ENCODE measurements at places on chromosomes 7 and 10.

DNA sequence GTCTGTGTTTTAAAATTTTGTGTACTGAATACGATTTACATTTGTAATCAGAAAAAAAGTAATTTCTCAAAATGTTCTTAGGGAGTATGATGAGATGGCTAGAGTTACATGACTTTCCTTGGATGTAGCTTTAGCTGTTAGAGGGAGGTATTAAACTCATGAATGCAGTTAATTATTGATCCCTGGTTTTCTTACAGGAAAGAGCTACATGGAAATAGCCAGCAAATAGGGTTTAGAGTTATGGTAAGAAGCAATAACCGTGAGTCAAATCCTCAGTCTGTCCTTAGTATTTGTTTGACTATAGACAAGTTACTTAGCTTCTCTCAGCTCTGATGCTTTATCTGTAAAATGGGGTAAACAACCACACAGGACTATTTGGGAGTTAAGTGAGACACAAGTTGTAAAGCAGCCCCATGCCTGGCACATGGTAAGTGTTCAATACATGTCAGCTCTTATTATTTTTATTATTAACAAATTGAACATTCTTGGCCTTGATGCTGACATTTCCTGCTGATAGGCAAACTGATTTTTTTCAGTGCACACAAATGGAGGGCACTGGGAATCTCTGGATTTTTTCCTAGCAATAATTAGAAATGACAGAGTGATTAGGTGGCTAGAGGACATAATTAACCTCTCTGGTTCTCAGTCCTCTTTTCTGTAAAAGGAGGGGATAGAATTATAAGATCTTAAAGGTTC is 204.5 kb upstream of the PHYHIPL start:
- DNase-seq = no peak

- no peak for DNase-seq
Measured at GRCh38 chr10:113036619-113037018, 86.6 kb downstream of the TCF7L2 start.

DNA sequence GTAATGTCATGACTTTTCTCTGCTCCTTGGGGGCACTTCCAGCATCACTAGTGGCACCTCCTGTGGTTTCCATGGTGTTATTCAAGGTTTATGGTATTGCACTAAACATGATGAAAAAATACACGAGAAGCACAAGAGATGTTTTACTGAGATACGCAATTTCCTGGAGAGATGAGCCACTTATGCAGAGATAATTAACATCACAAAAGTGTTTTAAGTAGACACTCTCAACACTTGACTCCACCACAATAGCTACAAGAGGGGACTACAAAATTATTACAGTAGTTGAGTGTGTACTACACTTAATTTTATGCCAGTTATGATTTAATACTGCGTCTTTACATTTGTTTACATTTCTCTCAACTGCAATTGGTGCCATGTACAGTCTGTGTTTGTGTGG is 906.7 kb downstream of the DNAJB9 start:
- no peak for DNase-seq

- no peak for DNase-seq
Measured at GRCh38 chr10:114821915-114822443, 399 bp downstream of the FHIP2A start.

GRCh38 chr10:124222988-124223710 is 129.8 kb upstream of the CHST15 start:
- DNase-seq = no peak

- DNase-seq = no peak
Measured at GRCh38 chr10:28478646-28479045, 54.3 kb upstream of the WAC start.

GRCh38 chr7:45890902-45891461 is 2.7 kb downstream of the IGFBP1 start:
- no peak for DNase-seq

- DNase-seq = no peak
Measured at GRCh38 chr10:35743851-35744250, 101.8 kb upstream of the FZD8 start.

GRCh38 chr7:98463837-98464557 is 63.1 kb upstream of the BAIAP2L1 start:
- DNase-seq = no peak

DNA sequence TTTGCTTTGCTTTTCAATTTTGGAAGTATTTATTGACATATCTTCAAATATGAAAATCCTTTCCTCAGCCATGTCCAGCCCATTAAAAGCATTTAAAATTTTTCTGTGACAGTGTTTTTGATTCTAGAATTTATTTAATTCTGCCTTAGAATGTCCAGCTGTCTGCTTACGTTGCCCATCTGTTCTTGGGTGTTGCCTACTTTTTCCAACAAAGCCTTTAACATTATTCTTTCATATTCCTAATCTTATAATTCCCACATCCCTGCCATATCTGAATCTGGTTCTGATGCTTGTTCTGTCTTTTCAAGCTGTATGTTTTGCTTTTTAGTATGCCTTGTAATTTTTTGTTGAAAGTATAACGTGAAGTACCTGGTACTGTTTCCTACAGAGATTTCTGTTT is 204.7 kb upstream of the VSTM2A start:
- DNase-seq = no peak

DNA sequence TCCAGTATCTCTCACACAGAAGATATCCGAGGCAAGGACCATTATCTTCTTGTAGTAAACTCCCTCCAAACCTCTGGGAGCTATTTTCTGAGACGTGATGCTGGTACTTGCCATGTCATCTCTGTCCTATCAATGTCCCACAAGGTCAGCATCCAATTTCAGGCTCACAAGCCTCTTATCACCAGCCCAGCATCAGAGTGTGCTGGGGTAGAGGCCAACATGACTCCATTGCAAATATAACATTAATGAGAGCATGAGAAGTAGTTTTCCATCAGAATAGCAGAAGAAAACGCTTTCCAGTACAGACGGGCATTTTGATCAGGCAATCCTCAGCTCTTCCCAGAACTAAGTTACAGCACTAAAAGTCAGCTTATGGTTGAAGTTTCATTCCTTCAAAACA is 5.6 kb downstream of the MORN4 start:
- DNase-seq = no peak

- no peak for DNase-seq
Measured at GRCh38 chr7:132001146-132001545, 444.7 kb upstream of the PODXL start.

DNA sequence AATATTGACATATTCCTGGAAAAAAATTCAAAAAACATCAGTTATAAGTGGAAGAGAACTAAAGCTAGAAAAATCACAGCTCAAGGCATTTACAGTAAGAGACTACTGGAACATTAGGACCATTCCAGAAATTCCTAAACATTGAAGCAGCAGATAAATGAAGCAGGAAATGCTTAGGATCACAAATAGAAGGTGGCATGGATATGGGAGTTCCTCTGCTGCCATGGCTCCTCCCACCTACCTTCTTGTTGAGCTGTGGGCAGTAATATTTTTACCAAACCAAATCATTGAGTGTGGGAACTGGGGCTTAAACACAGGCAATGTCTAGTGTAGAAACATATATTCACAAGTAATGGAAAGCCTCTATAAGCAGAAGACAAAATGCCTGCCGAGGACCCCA is 292.8 kb downstream of the ANKRD7 start:
- no peak for DNase-seq

- no peak for DNase-seq
Measured at GRCh38 chr10:74377476-74377875, 226.5 kb downstream of the ADK start.

DNA sequence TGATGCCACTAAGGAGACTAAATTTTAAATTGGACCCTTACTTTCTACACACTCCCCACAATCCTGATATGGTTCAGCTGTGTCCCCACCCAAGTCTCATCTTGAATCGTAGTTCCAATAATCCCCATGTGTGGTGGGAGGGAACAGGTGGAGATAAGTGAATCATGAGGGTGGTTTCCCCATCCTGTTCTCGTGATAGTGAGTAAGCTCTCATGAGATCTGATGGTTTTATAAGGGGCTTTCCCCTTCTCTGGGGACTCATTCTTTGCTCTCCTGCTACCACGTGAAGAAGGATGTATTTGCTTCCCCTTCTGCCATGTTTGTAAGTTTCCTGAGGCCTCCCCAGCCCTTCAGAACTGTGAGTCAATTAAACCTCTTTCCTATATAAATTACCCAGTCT is 18.4 kb upstream of the BET1 start:
- DNase-seq = no peak

DNA sequence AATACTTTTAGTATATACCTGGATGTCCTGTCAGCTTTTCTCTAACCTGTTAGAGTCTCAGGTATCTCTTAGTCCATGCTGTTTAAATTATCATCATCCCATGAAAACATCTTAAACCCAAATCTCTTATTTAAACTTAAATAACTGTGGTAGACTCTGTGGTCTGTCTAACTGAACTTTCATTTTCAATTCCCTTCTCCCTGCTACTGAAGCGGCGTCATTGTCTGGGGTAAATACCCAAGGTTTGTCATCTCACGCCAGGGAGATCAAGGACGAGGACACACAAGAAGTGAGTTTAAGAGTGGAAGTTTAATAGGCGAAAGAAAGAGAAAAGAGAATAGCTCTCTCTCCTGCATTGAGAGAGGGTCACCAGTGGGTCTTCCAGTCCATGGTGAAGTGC is 804.4 kb upstream of the CELF2 start:
- DNase-seq = no peak

- no peak for DNase-seq
Measured at GRCh38 chr10:124831116-124831515, 29.5 kb downstream of the ABRAXAS2 start.

DNA sequence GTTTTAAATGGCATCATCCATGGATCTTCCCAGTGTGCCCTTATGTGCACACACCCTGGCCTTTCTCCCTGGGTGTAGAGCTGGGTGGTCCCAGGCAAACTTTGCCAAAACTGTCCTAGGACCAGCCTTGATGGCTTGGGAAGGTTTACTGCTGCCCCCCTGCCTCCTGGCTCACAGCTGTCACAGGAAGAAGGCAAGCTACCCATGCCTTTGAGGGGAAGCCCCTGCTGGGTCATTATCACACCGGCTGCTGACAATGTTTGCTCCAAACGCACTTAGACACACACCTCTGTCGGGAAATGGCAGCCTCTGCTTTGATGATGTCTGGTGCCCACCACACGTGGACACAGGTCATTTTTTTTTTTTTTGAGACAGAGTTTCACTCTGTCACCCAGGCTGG is 25.2 kb upstream of the FIGNL1 start:
- DNase-seq = no peak

DNA sequence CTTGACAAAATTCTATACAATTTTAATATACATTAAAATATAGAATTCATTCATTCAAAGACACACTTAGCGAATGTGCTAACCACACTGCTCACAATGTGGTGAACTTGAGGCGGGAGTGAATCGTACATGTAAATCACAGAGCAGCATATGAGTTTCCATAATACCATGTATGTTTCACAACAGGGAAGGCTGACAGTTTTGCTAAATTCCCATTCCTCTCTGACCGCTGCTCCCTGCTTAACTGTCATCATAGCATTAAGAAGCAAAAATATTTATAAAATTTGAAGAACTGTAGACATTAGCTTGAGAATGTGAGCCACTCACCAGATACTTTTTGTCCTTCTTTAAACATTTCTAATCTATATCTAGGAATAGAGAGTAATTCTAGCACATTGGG is 763.3 kb downstream of the MAGI2 start:
- DNase-seq = no peak

DNA sequence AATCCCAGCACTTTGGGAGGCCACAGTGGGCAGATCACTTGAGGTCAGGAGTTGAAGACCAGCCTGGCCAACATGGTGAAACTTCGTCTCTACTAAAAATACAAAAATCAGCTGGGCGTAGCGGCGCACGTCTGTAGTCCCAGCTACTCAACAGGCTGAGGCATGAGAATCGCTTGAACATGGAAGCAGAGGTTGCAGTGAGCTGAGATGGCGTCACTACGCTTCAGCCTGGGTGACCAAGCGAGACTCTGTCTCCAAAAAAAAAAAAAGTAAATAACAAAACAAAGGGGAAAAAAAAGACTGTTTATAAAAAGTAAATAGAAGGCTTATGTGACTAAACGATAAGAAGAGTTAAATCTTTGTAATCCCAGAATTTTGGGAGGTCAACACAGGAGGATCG is 15.0 kb upstream of the DNMBP start:
- DNase-seq = no peak

DNA sequence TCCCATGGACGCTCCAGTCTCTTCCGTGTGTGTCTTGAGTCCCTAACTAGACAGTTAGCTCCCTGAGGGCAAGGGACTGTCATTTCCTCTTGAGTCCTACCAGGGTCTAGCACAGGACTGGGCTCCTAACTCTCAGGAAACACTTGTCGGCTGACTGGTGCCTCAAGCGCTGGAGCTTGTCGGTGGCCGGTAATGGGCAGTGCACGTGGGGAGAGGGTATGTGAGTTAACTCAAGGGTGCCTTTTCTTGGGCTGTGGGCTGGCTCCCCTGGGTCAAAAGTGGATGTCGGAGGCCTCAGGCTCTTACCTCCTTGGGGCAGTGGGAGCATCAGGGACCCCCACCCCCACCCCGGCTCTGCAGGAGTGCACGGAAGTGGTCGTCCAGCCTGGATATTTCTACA is 32.9 kb downstream of the ZNF775 start:
- DNase-seq = no peak

DNA sequence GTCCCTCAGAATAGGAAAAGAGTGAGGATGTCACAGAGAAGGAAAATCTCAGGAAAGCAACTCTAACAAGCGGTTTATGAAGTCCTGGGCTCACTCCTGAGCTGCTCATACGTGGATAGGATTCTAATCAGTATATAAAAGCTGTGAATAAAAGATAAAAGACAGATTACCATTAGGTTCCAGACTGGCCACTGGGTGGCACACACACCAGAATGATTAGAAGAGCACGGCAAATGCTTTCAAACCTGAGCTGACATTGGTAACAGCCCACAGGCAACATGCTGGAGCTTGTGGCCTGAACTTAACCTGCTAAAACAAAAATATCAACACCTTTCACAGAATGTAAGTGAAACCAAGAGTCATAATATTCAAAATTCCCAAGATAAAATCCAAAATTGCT is 370.8 kb downstream of the GRID1 start:
- no peak for DNase-seq

DNA sequence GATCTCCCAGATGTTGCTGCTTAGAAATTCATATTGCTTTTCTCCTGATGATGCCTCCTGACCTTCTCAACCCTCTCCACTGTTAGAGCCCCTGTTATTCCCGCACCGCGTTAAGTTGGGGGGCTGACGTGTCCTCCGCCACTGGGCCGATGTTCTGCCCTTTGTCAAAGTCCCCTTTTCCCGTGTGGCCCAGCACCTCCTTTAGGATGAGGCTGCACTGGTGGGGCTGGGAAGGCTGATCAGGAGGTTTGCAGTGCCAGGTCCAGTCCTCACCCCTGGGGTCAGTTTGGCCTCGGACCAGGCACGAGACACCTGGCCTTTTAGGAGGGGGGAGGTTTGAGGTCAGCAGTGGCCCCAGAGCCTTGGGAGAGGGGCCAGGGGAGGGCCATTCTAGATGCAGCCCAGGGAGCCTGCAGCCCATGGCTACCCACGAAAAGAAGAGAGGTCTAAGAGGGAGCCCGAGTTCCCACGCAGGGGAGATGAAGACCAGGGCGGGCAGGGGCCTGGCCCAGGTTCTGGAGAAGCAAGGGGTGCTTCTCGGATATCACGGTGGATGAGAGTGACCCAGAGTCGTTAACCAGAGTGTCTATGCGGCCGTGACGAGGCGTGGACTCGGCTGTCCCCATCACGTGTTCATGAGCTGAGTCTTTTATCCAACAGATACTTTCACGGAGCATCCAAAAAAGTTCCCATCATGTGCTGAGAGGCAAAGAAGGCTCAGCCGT is 150.4 kb downstream of the DNAJB6 start:
- DNase-seq = no peak

- DNase-seq = no peak
Measured at GRCh38 chr7:126449611-126450268, 803.0 kb downstream of the GRM8 start.

Measured in activated CD4-positive, alpha-beta T cell treated with anti-CD3 and anti-CD28 coated beads, Interleukin-2, amount 50 U/mL, for 1 hour (primary cell).